ENCODE measurements at places on chromosomes 2 and 18.

GRCh38 chr2:53303012-53303578 lies 464.5 kb upstream of the CHAC2 start:
- DNase-seq, result no peak

GRCh38 chr18:44741085-44741484 lies 60.4 kb downstream of the SETBP1 start:
- no peak for DNase-seq

DNA sequence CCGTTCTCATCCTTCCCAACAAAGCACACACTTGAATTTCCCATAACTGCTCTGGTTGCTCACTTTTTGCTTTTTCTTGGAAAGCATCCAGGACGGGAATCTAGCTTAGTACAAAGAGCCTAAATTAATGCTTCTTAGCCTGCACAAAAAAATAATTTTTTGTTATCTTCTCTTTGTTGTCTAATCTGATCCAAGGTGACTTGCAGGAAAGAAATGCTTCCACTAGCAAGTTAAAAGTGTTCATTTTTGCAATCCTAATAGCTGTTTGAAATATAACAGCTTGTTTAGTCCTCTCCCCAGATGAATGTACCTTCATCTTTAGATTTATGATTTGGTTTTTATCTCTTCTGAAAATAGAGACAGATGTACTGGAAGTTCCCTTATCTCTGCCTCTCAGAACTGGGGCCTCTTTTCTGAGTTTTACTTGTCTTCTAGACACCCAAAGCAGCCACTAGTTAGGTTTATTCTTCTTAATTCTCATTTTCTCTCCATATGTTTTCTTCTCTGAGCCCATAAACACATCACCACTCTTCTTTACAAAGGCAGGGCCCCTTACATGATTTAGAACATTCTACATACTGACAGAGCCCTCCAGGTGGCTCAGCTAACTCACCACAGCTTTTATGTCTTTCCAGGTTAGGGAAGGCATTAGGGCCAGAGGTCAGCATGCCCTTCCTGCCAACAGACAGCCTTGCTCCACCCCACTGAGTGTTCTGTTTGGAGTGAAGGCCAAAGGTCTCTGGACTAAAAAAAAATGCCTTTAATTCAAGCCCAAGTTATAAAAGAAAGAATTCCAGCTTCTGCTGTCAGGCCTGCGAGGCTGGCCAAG lies 74.7 kb upstream of the MAP4K3 start:
- no peak for DNase-seq

- no peak for DNase-seq
Observed at GRCh38 chr2:66566726-66567399, 131.9 kb downstream of the MEIS1 start.

DNA sequence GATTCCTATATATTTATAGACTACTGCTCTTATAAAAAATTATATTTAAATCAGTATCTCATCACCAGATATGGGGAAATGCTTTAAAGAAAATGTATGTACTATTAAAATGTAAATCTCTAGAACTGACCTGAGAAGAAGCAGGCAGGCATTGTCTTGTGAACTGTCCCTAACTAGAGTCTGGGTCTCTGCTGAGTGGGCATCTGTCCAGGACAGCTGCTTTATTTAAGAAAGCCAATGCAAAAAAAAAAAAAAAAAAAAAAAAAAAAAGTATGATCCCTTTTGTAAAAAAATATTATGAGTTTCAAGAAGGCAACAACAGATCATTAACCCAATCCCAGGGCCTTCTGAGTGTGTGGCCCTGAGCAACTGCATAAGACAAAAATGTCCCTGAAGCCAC lies 66.0 kb downstream of the PAX3 start:
- no peak for DNase-seq

GRCh38 chr2:168432100-168432499 lies 24.0 kb upstream of the CERS6 start:
- no peak for DNase-seq

GRCh38 chr2:237091779-237092436 lies 6.2 kb downstream of the COPS8 start:
- no peak for DNase-seq

GRCh38 chr2:240989451-240990265 lies 8.8 kb upstream of the SNED1 start:
- no peak for DNase-seq

DNA sequence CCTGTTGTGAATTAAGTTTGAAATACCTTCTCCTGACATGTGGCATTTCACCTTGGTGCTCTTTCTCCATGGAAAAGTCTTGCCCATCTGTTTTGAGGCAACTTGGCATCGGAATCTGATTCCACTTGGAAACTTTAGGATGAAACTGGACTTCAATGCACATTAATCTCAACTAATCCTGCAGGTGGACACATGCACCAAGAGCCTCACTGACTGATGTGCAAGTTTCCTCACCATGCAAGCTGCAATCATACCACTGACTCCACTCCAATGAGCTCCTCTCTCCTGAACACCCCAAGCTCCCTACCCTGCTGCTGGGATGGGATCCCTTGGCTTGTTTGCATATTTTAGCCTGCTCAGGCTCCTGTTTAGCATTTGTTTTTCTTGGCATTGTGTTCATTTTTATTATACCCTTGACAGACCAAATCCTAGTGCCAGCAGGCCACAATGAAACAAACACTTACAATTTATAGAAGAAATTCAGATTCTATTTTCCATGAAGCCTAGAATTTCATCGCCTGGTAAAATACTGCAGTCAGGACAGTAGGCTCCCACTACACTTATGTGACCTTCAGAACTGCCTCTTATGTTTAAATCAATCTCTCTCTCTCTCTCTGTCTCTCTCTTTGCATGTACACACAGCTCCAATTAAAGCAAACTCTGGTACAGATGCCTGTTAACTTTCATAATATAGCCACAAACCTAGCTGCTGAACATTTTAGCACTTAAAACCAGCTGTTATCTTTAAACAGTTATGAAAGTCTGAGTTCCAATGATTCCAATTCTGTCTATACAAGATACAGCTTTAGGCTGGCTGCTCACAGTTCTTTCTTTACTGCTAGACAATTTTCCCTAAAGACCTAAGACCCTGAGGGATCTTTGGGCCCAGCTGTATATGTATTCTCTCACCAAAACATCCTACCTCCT lies 141.5 kb downstream of the OSR1 start:
- no peak for DNase-seq

GRCh38 chr2:197189426-197190099 lies 121.0 kb downstream of the ANKRD44 start:
- DNase-seq, result no peak

DNA sequence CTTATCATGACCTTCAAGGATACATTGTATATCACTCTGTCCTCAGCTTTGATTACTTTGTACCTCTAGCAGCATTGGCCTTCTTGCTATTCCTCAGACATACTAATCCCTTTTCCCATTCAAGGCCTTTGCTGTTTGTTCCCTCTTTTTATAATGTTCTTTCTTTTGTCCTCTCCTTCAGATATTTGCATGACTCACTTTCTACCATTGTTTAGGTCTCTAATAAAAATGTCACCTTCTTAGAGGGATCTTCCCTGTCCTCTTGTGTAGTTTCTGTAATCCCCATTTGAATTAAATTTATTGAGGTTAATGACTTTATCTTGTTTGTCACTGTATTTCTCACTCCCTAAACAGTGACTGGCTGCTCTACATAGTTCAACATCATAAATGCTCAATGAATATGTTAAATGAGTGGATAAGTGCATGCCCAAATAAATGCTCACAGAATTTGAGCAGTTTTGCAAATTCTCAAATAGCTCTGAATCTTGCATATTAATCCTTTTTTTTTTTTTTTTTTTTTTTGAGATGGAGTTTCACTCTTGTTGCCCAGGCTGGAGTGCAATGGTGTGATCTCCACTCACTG lies 135.9 kb downstream of the AGPS start:
- DNase-seq, result no peak

DNA sequence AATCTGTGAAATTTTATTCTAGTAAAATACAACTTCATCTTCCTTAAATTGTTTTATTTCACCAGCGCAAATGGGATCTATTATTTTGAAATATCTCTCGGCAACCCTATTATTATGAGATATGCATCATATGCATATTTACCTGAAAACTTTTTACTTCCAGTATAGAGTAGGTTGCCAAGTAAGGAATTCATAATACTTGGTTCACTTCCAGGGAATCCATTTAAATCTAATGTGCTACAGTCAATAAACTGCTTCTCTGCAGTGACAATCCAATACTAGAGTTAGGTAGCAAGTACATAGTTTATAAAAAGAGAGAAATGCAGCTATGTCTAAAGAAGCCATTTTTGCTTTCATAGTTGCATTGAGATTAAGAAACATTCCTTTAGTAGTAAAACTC lies 88.8 kb upstream of the FAM117B start:
- DNase-seq, result no peak

GRCh38 chr2:40746191-40746590 lies 294.3 kb upstream of the SLC8A1 start:
- no peak for DNase-seq

- DNase-seq, result no peak
Observed at GRCh38 chr2:231614559-231615057, 21.9 kb downstream of the TEX44 start.

- no peak for DNase-seq
Observed at GRCh38 chr18:72155327-72155726, 388.8 kb downstream of the CBLN2 start.

DNA sequence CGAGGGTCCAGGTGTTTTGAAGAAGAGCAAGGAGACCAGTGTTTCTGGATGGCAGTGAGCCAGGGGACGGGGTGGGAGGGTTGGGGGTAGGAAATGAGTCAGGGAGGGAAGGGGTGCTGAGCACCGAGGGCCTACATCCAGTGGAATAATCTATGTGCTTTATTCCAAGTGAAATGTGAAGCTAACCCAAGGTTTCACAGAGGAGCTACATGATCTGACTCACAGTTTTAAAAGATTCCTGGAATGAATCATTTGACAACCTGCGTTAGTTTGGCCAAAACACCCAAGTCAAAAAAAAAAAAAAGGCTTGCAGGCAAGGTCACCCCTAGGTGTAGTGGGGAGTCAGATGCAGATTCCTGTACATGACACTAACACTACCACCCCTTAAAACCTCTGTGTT lies 419.7 kb upstream of the MEX3C start:
- no peak for DNase-seq
